Mesenteric fat pad (tissue), 1 donor: ENCODE measurements at places on chromosomes 7 and 10. TPM values are rescaled to one million over a fixed set of nuclear protein-coding genes. Genes with fewer than 3 reads are reported as not detected.

DNA sequence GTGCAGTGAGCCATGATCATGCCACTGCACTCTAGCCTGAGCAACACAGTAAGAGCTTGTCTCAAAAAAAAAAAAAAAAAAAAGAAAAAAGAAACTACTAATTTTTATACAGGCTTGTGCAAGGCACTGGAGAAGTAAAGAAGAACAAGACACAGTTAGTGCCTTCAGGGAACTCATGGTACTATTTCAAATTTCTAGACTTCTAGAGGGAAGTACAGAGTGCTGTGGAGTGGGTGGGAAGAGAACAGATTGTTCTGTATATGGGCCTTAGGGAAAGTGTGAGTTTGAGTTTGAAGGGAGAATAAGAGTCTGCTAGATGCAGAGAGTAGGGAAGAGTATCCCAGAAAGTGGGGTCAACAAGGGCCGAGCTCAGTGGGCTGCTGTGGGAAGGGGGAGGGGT lies 234.8 kb downstream of the PHTF2 start:
- no peak for DNase-seq

DNA sequence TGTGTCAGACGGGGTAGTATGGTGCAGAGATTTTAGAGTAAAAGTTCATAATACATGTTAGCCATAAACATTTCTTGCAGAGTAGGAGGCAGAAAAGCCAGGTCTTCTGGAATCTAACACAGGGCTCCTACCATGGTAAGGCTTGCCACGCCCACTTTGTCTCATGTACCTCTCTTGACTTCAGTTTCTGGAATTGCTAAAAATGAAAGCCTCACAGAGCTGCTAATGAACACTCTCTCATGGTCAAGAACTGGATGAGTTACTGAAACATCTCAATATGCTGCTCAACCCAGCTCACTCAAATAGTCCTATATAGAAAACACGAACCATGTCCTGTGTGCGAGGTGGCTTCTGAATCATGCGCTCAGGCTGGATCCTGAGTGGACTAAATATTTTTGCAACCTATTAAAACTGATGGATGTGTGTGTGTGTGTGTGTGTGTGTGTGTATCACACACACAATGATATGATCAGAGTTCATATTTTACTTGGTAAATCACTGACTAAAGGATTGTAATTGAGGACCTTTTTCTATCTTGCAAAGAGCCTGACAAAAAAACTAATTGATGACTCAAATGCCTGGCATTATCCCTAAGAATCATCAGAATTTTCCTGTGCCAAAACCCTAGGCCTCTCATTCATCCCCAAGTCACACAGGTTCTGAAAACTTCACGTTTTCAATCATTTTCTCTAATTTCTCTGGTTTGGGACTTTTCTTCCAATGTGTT lies 1306.6 kb downstream of the XPNPEP1 start:
- DNase-seq = no peak

GPR158 gene
- total RNA-seq = 0.58 TPM

- DNase-seq = no peak
Measured at GRCh38 chr7:12425311-12425710, 21.6 kb upstream of the VWDE start.

MRPS17 gene
- total RNA-seq = 13.6 TPM
